ENCODE measurements at places on chromosomes 1 and 21. TPM values are rescaled to one million over a fixed set of nuclear protein-coding genes. Genes with fewer than 3 reads are reported as not detected.
A peak's percentile ranks its signal among the peaks of the same experiment; 100 is the strongest.

GRCh38 chr1:58773406-58773840 is 10.4 kb downstream of the JUN start:
- H3K36me3 ChIP-seq, result peaks cover 1% of the 10 kb centered on the region
- H3K27me3 ChIP-seq, result no peaks in the 10 kb centered on the region

GRCh38 chr21:25509862-25510261 is 97.4 kb downstream of the MRPL39 start:
- H3K4me1 ChIP-seq, result no peaks in the 10 kb centered on the region
- H3K36me3 ChIP-seq, result no peaks in the 10 kb centered on the region
- no peaks in the 10 kb centered on the region for H3K27me3 ChIP-seq
- H3K4me3 ChIP-seq, result no peak overlapping the region
- no peak overlapping the region for H3K27ac ChIP-seq
- no peak for DNase-seq

DNA sequence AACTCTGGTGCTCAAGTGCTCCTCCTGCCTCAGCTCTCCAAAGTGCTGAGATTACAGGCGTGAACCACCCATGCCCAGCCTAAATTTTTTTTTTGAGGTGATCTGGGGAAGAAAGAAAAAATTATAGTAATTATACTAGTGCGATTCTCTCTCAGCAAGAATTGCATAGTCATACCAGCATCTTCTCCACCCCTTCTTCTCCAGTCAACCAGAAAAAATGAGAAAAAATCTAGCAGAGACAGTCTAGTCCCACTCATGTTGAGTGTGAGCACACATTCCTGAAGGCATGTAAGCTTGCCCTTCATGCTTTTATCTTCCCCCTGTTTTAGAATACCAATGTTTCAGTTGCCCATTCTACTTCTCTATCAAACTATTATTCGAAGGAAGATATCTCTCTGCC is 207.6 kb downstream of the S1PR1 start:
- H3K4me3 ChIP-seq, result no peak overlapping the region
- no peaks in the 10 kb centered on the region for H3K36me3 ChIP-seq
- H3K27ac ChIP-seq, result no peak overlapping the region
- H3K27me3 ChIP-seq, result no peaks in the 10 kb centered on the region
- DNase-seq, result no peak
- no peaks in the 10 kb centered on the region for H3K4me1 ChIP-seq

DNA sequence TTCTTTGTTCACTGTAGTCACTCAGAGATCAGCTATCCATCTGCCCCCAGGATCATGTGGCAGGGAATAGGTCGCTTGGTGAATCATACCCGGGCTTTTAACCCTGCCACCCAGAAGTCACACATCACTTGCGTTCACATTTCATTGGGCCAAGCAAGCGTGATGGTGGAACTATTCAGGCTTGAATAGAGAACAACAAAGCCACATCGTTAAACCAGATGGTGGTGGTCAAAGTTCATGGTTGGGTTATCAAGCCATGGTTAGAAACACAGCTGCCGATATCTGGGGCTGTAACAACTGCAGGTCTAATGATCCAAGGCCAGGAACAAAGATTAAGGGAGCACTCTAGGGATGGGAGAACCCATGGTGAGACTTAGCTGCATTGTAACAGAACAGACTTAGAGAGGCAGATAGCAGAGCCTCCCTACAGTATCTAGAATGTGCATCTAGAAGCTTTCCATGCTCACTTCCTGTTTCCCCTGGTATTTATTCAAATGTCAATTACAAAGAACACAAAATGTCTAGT is 40.0 kb upstream of the PTPRC start:
- no peaks in the 10 kb centered on the region for H3K27me3 ChIP-seq
- peak; percentile 16 for DNase-seq
- no peaks in the 10 kb centered on the region for H3K4me1 ChIP-seq
- no peak overlapping the region for H3K4me3 ChIP-seq

DNA sequence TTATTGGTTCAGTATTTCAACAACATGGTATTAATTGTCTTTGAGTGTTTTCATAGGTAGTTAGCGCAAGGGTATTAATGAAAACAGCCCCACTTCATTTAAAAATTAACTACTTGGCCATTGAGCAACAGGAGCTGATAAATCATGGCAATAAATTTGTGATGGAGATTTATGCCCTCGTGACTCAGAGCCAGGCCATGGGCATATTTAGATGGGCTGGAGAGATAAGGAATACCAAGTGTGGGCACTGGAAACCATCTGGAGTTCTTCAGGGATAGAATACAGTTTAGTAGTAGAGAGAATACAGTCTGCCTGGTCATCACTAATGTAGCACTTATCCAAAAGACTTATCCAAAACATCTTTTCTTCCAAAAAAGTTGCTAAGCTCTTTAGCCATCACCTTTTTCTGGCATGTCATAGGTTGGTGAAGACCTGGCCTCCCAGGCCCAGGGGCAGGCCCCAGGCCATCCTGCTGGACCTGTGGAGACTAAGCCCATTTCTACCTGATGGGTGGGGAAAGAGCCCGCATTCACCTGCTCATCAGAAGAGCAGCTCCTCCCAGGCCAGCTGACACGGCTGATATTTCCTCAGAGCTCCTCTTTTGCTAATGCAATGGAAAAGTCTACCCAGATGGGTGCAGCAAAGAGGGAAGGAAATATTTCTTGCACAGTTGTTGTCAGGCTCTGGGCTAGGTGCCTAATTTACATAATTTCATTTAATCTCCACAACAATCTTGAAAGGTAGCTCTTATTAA is 238.0 kb downstream of the TM2D1 start:
- no peak for DNase-seq
- H3K27ac ChIP-seq, result no peak overlapping the region
- no peaks in the 10 kb centered on the region for H3K36me3 ChIP-seq
- H3K4me1 ChIP-seq, result no peaks in the 10 kb centered on the region
- no peaks in the 10 kb centered on the region for H3K27me3 ChIP-seq

DNA sequence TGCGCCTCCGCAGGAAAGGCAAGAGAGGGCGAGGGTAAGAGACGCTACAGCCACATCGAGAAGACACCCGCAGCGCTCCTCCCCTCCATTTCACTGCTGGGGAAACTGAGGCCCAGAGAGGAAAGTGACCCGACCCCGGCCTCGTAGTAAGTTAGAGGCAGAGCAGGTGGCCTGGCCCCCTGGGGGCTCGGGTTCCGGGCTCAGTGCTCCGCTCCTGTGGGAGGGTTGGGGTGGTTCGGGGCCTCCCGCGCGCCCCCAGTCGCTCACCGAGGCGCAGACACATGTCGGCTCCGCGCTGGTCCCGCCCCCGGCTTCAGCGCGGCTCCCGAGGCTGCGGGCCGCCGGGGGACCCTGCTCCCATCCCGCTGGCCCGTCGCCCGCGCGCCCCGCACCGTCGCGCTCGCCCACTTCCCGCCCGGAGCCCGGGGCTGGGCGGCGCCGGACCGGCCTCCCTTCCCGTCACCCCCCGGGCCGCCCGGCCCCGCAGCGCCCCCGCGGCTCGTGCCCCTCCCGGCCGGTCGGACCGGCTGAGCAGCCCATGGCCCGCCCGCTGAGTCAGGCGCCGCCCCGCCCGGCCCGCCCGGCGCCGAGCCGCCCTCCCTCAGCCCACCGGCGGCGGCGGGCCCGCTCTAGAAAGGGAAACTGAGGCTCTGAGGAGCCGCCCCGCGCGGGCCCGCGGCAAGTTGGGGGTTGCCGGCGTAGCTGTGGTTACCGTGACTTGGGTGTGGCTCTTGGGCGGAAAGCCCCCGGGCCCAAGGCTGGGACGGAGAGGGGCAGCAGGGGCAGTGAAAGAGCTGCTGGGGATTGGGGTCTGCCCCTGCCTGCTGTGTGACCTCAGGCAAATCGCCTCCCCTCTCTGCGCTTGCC is at the start of gene TMEM54:
Gene TMEM54 (minus strand): TSS at position 434 of the 867 bp plus-strand sequence. CDS start 151 bp downstream, at position 283.
- no peak within 1 kb of the TSS for H3K27ac ChIP-seq
- peak; percentile 11 for DNase-seq
- H3K4me1 ChIP-seq, result no peaks in the 10 kb centered on the region
- peak within 1 kb of the TSS; percentile 78 for H3K4me3 ChIP-seq

BRDT gene
- total RNA-seq, result not detected

GRCh38 chr1:27161594-27161993 is 6.7 kb upstream of the SLC9A1 start:
- H3K27me3 ChIP-seq, result no peaks in the 10 kb centered on the region
- no peak for DNase-seq
- no peak overlapping the region for H3K4me3 ChIP-seq
- no peaks in the 10 kb centered on the region for H3K36me3 ChIP-seq

GRCh38 chr21:28380241-28380640 is 612.4 kb downstream of the LTN1 start:
- no peaks in the 10 kb centered on the region for H3K4me1 ChIP-seq
- H3K27ac ChIP-seq, result no peak overlapping the region
- no peaks in the 10 kb centered on the region for H3K36me3 ChIP-seq
- no peaks in the 10 kb centered on the region for H3K27me3 ChIP-seq

GRCh38 chr1:168861421-168862004 is 132.5 kb upstream of the DPT start:
- no peak for DNase-seq
- H3K4me3 ChIP-seq, result no peak overlapping the region
- no peaks in the 10 kb centered on the region for H3K4me1 ChIP-seq

DNA sequence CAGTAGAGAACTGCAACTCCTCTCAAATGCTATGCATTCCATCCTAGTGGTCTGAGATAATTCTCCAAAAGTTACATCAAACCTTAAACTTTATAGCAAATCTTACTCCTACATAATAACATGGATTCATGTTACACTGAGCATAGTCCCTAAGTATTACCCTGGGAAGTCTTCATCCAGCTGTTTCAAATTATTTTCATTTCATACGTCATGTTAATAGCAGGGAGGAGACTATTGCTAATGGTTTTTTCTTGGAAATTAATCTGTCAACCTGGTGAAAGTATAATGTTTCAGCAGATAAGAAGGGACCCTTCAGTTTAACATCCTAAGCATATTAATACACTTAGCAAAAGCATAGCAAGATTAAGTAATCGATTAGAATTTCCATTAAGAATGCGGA is 318.1 kb downstream of the USP25 start:
- H3K4me3 ChIP-seq, result no peak overlapping the region
- H3K27me3 ChIP-seq, result no peaks in the 10 kb centered on the region
- no peak overlapping the region for H3K27ac ChIP-seq
- H3K36me3 ChIP-seq, result no peaks in the 10 kb centered on the region
- H3K4me1 ChIP-seq, result no peaks in the 10 kb centered on the region

RBBP5 gene
- 19.8 TPM for total RNA-seq

GRCh38 chr1:157639800-157640199 is 41.9 kb upstream of the FCRL4 start:
- H3K4me1 ChIP-seq, result no peaks in the 10 kb centered on the region
- H3K4me3 ChIP-seq, result no peak overlapping the region
- H3K36me3 ChIP-seq, result no peaks in the 10 kb centered on the region
- no peak overlapping the region for H3K27ac ChIP-seq
- H3K27me3 ChIP-seq, result no peaks in the 10 kb centered on the region

RNU1-3 gene
- under 0.01 TPM for total RNA-seq

- peak overlapping the region; percentile 96 for H3K4me3 ChIP-seq
- H3K36me3 ChIP-seq, result peaks cover 2% of the 10 kb centered on the region
- H3K27me3 ChIP-seq, result no peaks in the 10 kb centered on the region
- DNase-seq, result no peak
These were observed 766 bp downstream of the ATP2B4 start for GRCh38 chr1:203627398-203627797.

ATG4C gene
- 10.3 TPM for total RNA-seq

DNA sequence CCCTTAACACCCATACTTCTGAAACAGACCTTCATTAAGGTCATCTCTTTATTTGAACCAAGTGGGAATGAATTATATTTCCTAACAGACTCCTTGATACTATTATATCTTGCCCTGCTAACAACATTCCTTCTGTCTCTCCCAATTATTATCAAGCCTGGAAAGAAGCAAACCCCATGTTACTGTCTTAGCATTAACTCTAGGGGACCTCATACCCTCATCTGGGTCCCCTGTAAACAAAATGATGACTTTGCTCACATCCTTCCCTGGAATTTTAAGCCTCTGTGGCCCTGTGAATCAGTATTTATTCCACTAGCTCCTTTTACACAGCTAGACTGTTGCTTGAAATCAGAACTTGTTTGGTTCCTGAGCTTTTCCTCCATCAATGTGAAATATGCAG is 38.3 kb upstream of the BCL10 start:
- H3K27ac ChIP-seq, result peak overlapping the region; percentile 95
- no peak overlapping the region for H3K4me3 ChIP-seq
- no peaks in the 10 kb centered on the region for H3K27me3 ChIP-seq
- no peaks in the 10 kb centered on the region for H3K36me3 ChIP-seq

DNA sequence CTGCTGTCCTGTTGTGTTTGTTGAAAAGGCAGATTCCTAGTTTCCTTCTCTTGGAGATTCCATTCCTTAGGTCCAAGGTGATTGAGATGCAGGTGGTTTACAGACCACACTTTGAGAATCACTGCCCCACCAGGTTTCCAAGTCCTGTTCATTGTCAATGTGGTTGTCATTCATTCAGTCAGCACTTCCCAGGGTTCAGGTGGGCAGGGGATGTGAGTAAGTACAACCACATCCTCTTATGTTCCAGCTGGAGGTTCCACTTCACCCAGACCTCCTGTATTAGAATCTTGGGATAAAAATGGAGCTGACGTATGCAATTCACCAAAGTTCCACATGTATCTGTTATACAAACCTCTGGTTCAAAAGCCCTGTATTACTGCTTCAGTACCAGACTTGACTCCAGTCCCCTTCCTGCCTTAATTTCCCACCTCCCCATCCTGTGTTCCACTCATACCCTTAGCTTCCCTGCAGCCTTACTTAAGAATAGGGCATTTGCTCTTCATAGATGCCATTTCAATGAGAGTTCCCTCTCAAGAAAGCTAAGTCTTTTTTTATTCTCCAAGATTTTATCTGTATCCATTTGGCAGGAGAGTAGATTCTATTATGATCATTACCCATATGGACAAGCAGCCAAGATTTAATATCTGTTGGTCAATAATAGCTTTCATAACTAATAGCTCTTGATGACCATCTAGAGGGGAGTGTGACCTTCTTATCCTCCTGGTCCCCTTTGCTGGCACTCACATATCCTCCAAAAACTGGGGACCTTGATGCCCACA is 46.0 kb upstream of the CAMK1G start:
- no peak overlapping the region for H3K4me3 ChIP-seq
- H3K4me1 ChIP-seq, result no peaks in the 10 kb centered on the region
- DNase-seq, result no peak

DNA sequence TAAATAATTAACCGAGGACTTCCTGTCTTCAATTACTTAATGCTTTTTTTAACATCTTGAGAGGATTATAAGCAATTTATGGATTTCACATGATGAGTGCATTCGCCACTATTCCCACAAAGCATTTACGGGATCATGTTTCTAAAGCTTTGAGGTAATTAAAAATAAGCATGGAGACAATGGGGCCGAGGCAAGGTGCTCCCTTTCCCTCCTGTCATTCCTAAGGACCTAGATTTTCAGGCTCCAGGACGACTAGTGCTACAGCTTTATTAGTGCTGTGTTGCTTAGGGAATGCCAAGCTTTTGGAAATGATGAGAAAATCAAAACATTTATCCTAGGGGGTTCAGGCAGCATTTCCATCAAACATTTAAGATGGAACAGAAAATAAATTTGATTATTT is 209.2 kb downstream of the KCTD3 start:
- H3K36me3 ChIP-seq, result no peaks in the 10 kb centered on the region
- H3K27ac ChIP-seq, result no peak overlapping the region
- no peak for DNase-seq
- H3K27me3 ChIP-seq, result no peaks in the 10 kb centered on the region
- H3K4me1 ChIP-seq, result peaks cover 3% of the 10 kb centered on the region

All from fibroblast of lung (primary cell).